ENCODE measurements at places on chromosomes 16 and 17.

- peaks cover 21% of the 10 kb centered on the region for H3K36me3 ChIP-seq
- H3K27ac ChIP-seq: no peak overlapping the region
- no peak for DNase-seq
- no peaks in the 10 kb centered on the region for H3K27me3 ChIP-seq
- H3K4me3 ChIP-seq: no peak overlapping the region
Observed at GRCh38 chr16:58109881-58110280, 19.3 kb downstream of the CFAP20 start.

- H3K36me3 ChIP-seq: peaks cover 20% of the 10 kb centered on the region
- H3K27me3 ChIP-seq: no peaks in the 10 kb centered on the region
- peak; percentile 73 for DNase-seq
Observed at GRCh38 chr17:36602030-36602748, 806 bp downstream of the MRM1 start.

DNA sequence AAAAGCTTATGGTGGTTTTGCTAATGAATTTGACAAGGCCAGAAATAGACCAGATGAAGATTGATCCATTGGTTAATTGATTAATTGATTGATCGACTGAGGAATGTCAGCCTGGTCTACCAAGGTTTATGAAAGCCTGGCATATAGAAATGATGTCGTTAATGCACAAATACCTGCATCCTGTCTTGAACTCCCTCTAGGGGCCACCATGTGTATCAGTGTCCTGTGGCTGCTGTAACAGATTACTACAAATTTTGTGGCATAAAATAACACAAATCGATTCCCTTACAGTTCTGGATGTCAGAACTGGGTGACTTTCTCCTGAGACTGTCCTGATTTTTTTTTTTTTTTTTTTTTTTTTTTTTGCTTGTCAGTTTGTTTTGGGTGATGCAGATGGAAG lies 553.2 kb downstream of the MAF start:
- no peaks in the 10 kb centered on the region for H3K36me3 ChIP-seq
- no peak overlapping the region for H3K4me3 ChIP-seq
- H3K27me3 ChIP-seq: no peaks in the 10 kb centered on the region
- peak; percentile 68 for DNase-seq

DNA sequence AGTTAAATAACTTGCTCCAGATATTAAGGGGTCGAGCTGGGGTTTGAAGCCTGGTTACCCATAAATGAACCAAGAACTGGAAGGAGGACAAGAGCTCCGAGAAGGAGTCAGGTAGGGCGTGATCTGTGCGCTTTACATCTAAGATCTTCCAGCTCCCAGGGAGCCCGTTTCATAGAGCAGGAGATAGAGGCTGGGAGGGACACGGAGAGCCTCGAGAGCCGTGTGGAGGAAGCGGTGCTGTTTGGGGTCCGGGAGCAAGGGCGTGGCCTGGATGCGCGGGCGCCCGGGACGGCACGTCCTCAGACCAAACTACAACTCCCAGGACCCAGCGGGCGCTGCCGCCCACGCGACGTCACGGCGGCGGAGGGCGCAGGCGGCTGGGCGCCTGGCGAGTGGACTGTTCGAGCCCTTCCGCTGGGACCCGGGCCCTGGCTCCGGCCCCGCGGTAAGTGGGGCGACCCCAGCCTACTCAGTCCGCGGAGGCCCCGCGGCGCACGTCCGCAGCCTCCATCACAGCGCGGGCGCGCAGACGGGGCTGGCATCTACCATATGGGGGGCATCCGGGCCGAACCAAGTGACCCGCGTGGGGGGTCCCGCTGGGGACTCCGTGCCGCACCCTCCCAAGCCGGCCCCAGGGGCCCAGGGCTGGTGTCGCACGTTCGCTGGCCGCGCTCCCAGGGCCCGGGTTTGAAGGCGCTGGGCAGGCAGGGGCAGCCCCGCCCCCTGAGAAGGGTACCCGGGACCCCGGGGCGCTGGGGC lies at the start of gene BCKDK:
BCKDK (plus strand) TSS at position 352 of the 759 bp plus-strand sequence. CDS start 838 bp downstream, outside the sequence.
- H3K4me3 ChIP-seq: peak within 1 kb of the TSS; percentile 92
- no peaks in the 10 kb centered on the region for H3K27me3 ChIP-seq
- DNase-seq: peak; percentile 93
- H3K36me3 ChIP-seq: peaks cover 26% of the 10 kb centered on the region

- H3K4me1 ChIP-seq: no peaks in the 10 kb centered on the region
- H3K27me3 ChIP-seq: no peaks in the 10 kb centered on the region
- DNase-seq: no peak
- H3K36me3 ChIP-seq: no peaks in the 10 kb centered on the region
- no peak overlapping the region for H3K4me3 ChIP-seq
- H3K27ac ChIP-seq: no peak overlapping the region
Observed at GRCh38 chr16:262121-262745, 13.5 kb downstream of the RGS11 start.

DNA sequence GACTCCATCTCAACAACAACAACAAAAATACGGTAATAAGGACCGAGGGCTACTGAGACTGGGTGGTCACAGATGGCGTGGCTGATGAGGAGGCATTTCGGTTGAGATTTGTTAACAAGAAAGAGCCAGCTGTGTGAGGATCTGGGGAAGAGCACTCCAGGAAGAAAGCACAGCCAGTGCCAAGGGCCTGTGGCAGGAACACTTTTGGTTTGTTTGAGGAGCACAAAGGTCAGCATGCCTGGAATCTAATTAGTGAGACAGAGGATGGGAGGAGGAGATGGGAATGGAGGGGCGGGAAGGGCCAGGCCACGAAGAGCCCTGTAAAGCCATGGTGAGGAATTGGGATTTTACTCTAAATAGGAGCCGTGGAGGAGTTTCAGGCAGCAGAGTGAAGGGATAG lies 24.9 kb downstream of the HASPIN start:
- H3K27ac ChIP-seq: no peak overlapping the region
- peaks cover 30% of the 10 kb centered on the region for H3K4me1 ChIP-seq
- H3K36me3 ChIP-seq: no peaks in the 10 kb centered on the region
- no peak for DNase-seq

DNA sequence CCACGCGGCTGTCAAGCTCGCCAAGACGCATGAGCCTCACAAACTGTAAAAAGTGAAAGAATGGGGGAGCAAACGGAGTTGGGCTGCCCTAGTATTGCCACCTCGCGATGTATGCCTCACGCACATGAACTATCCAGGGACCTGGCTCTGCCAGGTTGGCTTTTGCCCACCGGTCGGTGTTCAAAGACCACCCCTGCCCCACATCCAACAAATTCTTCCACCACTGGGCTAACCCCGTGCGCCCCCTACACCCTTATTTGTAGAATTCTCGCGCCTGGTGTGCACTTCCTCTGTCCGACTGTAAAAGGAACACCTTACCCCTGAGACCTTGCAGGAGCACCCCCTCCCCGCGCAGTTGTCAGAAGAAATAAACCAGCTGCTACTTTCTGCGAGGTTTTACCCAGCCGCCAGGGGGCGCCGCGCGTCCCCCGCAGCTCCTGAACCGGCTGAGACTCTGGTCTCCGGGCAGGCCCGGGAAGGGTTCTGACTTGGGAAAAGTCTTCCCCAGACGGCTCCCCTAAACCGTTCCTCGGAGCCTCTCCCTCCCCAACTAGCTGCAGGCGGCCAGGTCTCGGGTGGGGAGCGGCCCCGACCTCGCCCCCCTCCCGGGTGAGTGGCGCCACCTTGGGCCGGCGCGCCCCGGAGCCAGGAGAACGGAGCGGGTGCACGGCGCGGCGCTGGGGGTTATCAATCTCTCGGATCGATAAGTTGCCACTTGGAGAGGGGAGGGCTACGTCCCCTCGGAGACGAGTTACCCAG lies 1.7 kb upstream of the ZNF423 start:
- DNase-seq: peak; percentile 84
- H3K4me1 ChIP-seq: peaks cover 3% of the 10 kb centered on the region
- peak overlapping the region; percentile 53 for H3K27ac ChIP-seq
- H3K4me3 ChIP-seq: peak overlapping the region; percentile 79
- H3K36me3 ChIP-seq: peaks cover 2% of the 10 kb centered on the region
- peaks cover 56% of the 10 kb centered on the region for H3K27me3 ChIP-seq

DNA sequence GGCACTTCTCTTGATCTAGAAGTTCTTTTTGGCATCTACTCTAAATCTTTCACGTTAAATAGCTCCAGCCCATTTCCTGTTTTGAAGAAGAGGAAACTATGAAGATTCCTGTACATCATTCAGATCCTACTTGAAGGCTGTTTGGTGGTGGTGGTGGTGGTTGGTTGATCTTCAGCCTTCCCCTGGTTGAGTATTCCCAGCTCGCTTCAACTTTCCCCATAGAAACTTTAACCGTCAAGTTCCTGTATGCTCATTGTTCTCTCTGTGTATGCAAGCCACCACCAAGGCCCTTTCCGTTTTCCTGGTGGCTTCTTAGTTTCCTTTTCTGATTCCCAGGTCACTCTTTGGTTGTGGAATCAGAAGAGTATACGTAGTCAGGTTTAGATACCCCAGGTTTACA lies 3.3 kb downstream of the LRRC46 start:
- DNase-seq: no peak
- H3K36me3 ChIP-seq: peaks cover 12% of the 10 kb centered on the region
- H3K4me3 ChIP-seq: no peak overlapping the region
- peaks cover 36% of the 10 kb centered on the region for H3K4me1 ChIP-seq

DNA sequence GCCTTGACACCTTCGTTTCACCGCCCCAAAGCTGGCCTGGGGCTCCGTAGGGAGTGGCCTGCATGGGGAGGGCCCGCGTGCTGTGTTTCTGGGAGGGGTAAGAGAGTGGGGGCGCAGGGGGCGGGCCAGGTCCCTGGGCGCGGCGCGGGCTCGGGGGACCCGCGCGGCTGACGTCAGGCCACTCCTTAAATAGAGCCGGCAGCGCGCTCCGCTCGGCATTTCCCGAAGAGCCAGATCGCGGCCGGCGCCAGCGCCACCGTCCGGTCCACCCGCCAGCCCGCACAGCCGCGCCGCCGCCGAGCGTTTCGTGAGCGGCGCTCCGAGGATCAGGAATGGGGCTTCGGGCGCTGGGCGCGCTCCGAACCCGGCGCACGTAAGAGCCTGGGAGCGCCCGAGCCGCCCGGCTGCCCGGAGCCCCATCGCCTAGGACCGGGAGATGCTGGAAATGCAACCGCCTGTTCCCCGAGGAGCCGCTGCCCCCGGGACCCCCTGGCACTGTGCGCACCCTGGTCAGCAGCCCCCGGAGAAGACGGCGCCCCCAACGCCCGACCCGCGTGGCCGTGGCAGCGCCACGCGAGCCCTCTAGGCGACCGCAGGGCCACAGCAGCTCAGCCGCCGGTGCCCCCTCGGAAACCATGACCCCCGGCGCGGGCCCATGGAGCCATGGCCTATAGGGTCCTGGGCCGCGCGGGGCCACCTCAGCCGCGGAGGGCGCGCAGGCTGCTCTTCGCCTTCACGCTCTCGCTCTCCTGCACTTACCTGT lies at the start of gene HS3ST2:
HS3ST2 (plus strand) TSS at position 215 of the 763 bp plus-strand sequence; CDS start at position 664, 449 bp downstream.
- H3K27me3 ChIP-seq: peaks cover 36% of the 10 kb centered on the region
- DNase-seq: no peak
- H3K36me3 ChIP-seq: no peaks in the 10 kb centered on the region
- H3K4me3 ChIP-seq: no peak within 1 kb of the TSS

DNA sequence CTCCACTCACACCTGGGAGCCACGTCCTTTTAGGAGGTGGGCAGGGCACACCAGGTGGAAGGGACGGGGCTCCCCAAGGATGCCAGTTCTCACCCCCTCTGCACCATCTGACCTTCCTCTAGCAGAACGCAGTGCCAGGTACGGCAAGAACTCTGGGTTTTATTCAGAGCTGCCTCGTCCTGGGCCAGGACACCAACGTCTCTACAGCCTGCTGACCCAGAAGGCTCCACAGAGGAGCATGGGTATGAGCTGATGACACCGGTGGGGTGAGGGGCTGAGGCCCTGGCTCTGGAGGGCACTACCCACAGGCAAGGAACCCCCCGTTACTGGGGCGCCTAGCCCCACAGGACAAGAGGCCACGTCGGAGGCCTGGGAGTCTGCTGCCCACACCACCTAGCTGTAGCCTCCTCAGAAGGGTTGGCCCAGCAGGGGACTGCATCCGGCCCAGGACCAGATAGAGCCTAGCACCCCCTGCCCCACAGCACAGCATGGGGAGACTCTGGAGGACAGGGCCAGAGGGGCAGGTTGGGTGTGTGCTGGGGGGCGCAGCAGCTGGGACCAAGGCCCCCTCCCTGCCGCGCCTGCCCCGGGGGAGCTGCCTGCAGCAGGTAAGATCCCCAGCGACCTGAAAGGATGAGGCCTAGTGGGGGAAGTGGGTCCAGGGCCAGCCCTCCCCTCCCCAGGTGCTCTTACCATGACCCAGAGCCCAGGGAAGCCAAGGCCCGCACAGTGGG lies 13.9 kb downstream of the BCAR1 start:
- peaks cover 2% of the 10 kb centered on the region for H3K4me1 ChIP-seq
- H3K27ac ChIP-seq: no peak overlapping the region
- no peaks in the 10 kb centered on the region for H3K36me3 ChIP-seq
- no peaks in the 10 kb centered on the region for H3K27me3 ChIP-seq
- no peak for DNase-seq

DNA sequence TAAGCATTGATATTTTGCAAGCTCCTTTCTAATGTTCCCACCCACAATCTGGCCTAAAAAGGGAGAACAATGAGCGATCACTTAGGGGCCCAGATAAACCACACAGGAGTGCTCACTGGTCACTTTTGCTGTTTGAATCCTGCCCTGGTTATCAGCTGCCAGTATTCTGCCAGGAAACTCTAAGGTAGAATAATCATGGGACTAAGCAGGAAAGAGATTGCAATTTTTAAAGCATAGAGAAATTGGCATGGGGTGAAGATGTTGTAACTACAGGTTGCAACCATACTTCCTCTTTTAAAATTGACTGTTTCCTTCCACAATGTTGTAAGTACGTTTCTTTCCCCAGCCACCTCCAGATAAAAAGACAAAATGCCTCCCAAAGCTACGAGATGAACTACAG lies 251.2 kb upstream of the CDH11 start:
- no peak overlapping the region for H3K27ac ChIP-seq
- H3K27me3 ChIP-seq: no peaks in the 10 kb centered on the region
- no peaks in the 10 kb centered on the region for H3K4me1 ChIP-seq
- no peak overlapping the region for H3K4me3 ChIP-seq
- H3K36me3 ChIP-seq: no peaks in the 10 kb centered on the region
- no peak for DNase-seq

- H3K27me3 ChIP-seq: no peaks in the 10 kb centered on the region
- H3K36me3 ChIP-seq: peaks cover 43% of the 10 kb centered on the region
Observed at GRCh38 chr16:1311738-1312466, 2.5 kb downstream of the UBE2I start.

GRCh38 chr17:72118335-72119076 lies 2.3 kb upstream of the SOX9 start:
- peak overlapping the region; percentile 58 for H3K27ac ChIP-seq
- no peak overlapping the region for H3K4me3 ChIP-seq
- peaks cover 70% of the 10 kb centered on the region for H3K27me3 ChIP-seq
- peaks cover 5% of the 10 kb centered on the region for H3K36me3 ChIP-seq

DNA sequence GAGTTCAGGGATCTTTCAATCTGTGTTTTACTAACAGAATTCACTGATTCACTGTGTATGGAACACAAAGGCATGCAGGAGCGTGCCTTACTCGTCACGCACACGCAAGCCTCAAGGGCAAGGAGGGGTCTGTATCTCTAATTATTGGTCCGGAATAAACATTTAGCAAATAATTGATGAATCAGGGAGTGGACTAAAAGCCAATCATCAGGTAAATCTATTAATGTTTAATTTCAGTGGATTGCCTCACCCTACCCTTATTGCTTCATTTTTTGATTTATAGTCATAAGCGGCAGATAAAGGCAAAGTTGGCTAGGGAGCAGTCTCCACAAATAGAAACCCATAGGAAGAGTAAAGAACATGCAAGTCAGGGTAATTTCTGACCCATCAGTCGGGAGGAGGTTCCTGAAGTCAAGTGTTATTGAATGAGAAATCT lies 7.4 kb upstream of the HSD17B2 start:
- H3K27me3 ChIP-seq: peaks cover 15% of the 10 kb centered on the region
- no peak for DNase-seq
- no peak overlapping the region for H3K27ac ChIP-seq
- H3K36me3 ChIP-seq: no peaks in the 10 kb centered on the region
